ENCODE measurements at places on chromosomes 3 and 15.

DNA sequence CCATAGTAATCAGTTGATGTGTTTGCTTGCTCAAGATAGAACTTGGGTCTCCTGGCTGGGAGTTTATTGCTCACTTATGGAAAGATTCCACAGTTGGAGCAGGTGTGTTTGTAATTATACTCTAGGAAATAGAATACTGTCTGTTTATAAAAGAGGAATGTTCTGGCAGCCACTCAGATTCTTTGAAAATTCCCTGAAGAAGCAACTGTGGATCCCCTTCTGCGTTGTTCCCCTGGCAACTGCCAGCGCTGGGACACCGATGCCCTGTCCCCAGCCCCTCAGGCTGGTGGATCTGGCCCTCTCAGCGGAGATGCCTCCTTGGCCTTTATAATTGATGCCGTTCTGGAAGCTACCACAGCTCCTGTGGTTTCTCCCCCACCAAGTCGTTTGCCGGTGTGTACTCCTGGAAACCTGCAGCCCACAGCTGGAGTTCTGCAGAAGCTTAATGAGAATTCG, 225.9 kb downstream of the ITPR1 start:
- no peak for DNase-seq

GRCh38 chr15:23514484-23514883, 51.0 kb upstream of the MKRN3 start:
- no peak for DNase-seq

DNA sequence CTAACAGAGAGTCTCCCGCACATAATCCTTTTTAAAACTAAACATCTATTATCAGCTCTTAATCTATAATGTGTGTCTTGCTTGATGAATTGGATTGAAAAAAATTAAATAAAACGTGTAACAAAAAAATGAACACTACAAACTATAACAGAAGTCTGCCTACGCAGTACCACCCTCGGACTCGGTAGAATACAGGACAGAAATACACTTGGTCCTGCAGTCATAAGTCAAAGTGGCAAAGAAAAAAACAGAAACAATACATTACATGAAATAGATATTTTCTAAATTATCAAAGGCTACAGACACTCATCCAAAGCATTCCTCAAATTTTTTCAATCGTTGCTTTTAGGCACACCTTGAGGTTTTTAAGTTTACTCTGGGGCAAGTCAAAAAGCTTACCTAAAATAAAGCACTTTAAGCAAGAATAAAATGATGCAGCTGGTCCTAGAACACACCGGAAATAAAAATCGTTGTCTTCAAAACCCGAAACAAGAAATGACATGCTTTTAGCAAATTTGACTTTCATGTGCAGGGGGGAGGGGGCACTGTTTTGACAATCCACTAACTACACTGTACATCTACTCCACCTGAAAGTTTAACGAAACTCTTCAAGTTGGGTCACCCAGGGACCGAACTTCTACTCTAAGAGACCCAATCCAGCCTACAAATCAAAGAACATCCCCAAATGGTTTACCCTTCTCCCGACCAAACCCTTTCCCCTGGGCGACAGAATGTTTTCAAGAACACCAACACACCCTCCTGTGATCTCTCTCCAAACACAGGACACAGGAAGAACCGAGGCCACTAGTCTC, 1.3 kb downstream of the ADAM10 start:
- DNase-seq: no peak

DNA sequence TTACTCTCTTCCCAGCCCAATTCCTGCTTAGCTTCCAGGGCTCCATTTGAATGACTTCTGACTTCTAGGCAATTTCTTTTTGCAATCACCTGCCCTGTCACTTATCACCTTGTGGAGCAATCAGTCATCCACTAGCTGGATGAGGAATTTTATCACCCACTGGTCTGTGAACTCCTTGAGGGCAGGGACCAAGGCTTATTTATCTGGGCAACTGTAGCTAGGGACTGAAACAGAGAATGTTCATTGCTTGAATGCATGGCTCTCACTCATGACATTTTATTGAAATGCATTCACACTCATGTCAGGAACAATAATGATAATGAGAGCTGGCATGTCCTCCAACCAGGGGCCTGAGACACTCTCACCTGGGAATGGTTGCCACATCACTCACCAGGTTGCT, 15.5 kb downstream of the TNFAIP8L3 start:
- no peak for DNase-seq

DNA sequence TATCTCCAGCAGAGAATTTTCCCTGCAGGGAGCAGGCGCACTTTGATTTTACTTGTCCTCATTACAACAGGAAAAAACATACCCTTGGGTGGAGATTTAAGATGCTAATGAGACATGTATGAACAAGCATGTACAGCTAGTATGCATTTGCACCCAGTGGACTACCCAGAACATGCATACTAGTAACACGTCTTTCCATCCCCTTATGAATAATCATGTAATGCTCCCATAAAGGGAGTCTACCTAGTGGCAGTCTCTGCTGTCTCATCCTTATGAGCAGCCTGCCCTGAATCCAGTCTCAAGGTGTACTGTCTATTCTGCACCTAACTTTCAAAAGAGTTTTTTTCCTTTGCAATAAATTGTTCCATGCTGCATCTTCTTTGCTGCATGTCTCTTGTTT, 1222.0 kb downstream of the ROBO1 start:
- DNase-seq: no peak

DNA sequence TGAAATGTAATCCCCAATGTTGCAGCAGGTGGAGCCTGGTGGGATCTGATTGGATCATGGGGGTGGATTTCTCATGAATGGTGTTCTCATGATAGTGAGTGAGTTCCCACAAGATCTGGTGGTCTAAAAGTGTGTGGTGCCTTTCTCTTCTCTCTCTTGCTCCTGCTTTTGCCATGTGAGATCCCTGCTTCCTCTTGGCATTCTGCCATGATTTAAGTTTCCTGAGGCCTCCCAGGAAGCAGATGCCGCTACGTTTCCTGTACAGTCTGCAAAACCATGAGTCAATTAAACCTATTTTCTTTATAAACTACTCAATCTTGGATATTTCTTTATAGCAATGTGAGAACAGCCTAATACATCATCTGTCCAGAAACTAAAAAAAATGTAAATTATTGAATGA, 298.3 kb downstream of the MEX3B start:
- peak; percentile 18 for DNase-seq

DNA sequence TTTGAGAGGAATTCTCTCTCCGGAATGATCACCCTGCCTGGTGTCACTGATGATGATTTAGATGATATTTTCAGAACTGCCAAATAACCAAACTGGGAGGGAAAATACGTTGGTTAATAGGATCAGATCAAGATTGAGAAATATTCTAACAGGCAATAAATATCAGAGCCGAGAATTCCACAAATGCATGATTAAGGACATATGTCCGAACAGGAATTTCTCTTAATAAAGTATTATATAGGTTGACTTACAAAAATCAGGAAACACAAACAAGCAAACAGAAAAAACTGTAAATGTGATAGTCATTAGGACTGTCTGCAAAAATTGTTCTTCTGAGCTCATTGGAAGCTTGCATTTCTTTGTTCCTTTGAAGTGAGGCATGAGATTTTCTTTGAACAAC, 75.1 kb upstream of the PHLDB2 start:
- DNase-seq: no peak

- no peak for DNase-seq
Observed at GRCh38 chr3:58419780-58420507, 13.7 kb downstream of the PDHB start.

- no peak for DNase-seq
Observed at GRCh38 chr3:70861855-70862254, 549.4 kb upstream of the MDFIC2 start.

- no peak for DNase-seq
Observed at GRCh38 chr3:172142051-172142863, 102.9 kb downstream of the FNDC3B start.

GRCh38 chr3:11914651-11915050, 68.0 kb upstream of the TAMM41 start:
- DNase-seq: no peak

DNA sequence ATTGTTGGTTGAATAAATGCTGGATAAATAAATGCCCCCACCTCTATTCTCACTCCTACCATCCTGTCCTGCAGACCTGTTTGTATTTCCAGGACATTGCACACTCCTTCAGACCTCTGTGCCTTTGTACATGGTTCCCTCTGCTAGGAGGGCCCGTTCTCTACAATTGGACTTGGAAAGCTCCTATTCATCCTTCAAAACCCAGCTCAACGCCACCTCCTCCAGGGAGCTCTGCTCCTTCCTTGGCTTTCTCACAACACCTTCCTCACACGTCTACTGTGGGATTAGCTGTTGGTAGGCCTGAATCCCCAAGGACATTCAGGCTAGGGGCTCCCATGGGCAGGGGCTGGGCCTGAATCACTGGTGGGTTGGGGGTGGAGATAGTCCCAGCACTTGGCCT, 78.7 kb upstream of the SEC13 start:
- no peak for DNase-seq

- DNase-seq: no peak
Observed at GRCh38 chr15:73078722-73079121, 26.5 kb downstream of the NEO1 start.

- no peak for DNase-seq
Observed at GRCh38 chr3:115469649-115470048, 153.7 kb upstream of the GAP43 start.

DNA sequence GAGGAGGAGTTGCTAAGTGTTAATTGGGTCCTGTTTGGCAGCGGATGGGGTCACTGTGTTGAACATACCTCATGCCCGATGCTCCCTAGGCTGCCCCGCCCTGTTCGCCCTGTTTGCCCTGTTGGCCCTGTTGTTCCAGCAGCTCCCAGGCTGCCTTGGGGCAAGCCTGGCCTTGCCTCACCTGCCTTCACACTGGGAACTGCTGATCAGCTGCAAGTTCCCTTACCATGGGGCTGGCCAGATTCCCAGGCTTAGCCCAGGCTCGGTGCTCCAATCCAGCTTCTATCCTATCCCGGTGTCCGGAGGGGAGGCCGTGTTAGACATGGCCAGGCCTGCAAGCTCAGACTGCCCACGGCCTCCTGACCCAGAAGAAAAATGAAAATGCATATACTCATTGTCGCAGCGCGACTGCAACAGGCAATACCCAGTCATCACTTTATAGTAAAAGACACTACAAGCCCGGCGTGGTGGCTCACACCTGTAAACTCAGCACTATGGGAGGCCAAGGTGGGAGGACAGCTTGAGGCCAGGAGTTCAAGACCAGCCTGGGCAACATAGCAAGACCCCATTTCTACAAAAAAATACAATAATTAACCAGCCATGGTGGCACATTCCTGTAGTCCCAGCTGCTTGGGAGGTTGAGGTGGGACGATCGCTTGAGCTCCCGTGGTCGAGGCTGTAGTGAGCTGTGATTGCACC, 42.9 kb upstream of the ZNF710 start:
- no peak for DNase-seq

DNA sequence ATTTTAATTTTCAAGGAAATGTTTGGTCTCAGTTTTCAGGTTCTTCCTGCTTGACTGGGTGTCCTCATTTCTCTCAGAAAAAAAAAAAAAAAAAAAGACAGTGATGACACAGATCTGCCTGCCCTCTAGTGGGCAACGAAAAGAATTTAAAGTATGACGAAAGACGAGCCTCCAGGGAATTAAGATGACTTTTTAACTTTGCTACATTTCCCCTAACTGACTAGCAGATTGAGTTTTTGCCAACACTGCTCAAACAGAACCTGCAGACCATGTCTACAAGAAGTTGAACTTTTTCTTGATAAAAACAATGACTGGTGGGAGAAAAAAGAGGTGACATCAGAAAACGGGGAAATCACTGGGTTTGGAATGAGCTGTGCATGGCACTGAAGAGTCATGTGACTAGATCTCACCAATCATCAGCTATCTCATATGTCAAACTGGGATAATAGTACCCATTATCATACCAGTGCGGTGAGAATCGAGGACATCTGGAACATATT, 40.8 kb downstream of the EOMES start:
- DNase-seq: peak; percentile 27

- no peak for DNase-seq
Observed at GRCh38 chr15:31390029-31390428, 63.4 kb downstream of the KLF13 start.

GRCh38 chr15:68924866-68925560, 5.3 kb upstream of the SPESP1 start:
- peak; percentile 88 for DNase-seq

- DNase-seq: no peak
Observed at GRCh38 chr3:45302470-45302869, 76.4 kb upstream of the TMEM158 start.

GRCh38 chr3:99503350-99503749, 135.0 kb upstream of the COL8A1 start:
- DNase-seq: no peak

DNA sequence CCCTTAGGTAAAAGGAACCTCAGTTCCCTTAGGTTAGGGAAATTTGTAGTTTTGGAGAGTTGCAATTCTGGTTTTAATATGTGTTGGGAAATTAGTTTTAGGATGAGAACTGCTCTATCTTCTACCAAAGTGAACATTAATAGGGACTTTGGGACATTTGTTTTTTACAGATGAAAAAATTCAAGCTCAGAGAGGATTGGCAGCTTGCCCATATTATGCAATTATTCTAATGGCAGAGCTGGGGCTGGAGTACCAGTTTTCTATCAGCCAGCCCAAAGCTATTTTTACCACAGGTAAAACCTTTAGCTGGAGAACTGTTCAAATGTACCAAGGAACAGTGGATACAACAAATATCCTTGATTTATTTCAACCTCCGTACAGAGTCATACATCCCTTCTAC, 127.0 kb downstream of the CPNE4 start:
- peak; percentile 15 for DNase-seq

- DNase-seq: no peak
Observed at GRCh38 chr3:15630646-15631350, 29.3 kb downstream of the BTD start.

- DNase-seq: no peak
Observed at GRCh38 chr3:87270908-87271700, 5.3 kb downstream of the POU1F1 start.

- DNase-seq: no peak
Observed at GRCh38 chr15:42593143-42593542, 17.7 kb downstream of the STARD9 start.

DNA sequence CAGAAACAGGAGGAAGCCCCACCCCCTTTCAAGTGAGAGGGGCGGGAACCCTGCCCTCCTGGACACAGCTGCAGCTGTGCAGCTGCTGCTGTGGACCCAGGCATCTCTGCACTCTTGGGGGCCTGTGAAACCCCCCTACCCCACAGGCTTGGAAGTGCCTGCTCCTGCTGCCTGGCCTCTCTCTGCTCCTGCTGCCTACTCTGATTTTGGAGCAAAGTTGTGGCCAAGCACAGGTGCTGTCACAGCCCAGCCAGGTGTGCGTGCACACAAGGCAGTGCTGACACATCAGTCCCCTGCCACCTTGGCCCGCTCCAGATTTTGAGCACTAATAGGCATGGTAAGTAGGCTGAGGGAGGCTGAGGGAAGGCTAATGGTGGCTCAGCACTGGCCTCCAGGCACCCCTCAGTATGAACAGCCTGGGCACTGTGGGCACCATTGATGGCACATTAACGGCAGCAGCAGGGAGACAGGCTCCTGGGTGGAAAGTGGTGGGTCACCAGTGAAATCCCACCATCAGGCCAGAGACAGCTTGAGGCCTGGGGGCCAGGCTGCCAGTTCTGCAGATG, 890.9 kb downstream of the GBE1 start:
- no peak for DNase-seq

DNA sequence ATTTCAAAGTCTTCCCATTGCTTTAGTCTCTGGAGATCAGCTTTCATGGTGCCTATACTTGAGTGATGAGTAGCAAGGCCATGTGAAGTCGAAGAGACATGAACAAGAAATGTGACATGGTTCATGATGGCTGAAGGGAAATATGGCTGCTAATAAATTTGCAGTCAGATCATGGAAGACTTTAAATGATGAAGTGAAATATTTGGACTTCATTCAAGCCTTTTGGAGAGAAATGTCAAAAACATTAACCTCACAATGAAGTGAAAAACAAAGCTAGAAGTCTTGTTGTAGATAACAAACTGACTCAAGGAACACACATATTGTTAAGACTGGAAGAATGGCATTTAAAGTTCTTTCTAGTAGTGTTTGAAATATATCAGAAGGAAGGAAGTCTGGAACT, 120.3 kb upstream of the CCDC54 start:
- no peak for DNase-seq

Measured in BE2C (cell line).